ENCODE measurements at places on chromosomes 13 and 19. TPM values are rescaled to one million over a fixed set of nuclear protein-coding genes. Genes with fewer than 3 reads are reported as not detected.

SYT3 gene
- 0.33 TPM for total RNA-seq

RXFP2 gene
- total RNA-seq = not detected

ELSPBP1 gene
- total RNA-seq = not detected

- no peak overlapping the region for H3K4me3 ChIP-seq
- DNase-seq = no peak
- no peaks in the 10 kb centered on the region for H3K27me3 ChIP-seq
- peaks cover 26% of the 10 kb centered on the region for H3K4me1 ChIP-seq
- no peak overlapping the region for H3K27ac ChIP-seq
Observed at GRCh38 chr13:77055158-77055557, 28.2 kb upstream of the FBXL3 start.

- H3K27me3 ChIP-seq = no peaks in the 10 kb centered on the region
- no peaks in the 10 kb centered on the region for H3K36me3 ChIP-seq
- H3K4me1 ChIP-seq = no peaks in the 10 kb centered on the region
- no peak for DNase-seq
- H3K27ac ChIP-seq = no peak overlapping the region
Observed at GRCh38 chr19:3493651-3494050, 6.8 kb downstream of the DOHH start.

GRCh38 chr13:50731400-50731799 lies 112.1 kb downstream of the DLEU7 start:
- H3K4me1 ChIP-seq = no peaks in the 10 kb centered on the region
- H3K27me3 ChIP-seq = no peaks in the 10 kb centered on the region
- no peaks in the 10 kb centered on the region for H3K36me3 ChIP-seq
- no peak for DNase-seq

DNA sequence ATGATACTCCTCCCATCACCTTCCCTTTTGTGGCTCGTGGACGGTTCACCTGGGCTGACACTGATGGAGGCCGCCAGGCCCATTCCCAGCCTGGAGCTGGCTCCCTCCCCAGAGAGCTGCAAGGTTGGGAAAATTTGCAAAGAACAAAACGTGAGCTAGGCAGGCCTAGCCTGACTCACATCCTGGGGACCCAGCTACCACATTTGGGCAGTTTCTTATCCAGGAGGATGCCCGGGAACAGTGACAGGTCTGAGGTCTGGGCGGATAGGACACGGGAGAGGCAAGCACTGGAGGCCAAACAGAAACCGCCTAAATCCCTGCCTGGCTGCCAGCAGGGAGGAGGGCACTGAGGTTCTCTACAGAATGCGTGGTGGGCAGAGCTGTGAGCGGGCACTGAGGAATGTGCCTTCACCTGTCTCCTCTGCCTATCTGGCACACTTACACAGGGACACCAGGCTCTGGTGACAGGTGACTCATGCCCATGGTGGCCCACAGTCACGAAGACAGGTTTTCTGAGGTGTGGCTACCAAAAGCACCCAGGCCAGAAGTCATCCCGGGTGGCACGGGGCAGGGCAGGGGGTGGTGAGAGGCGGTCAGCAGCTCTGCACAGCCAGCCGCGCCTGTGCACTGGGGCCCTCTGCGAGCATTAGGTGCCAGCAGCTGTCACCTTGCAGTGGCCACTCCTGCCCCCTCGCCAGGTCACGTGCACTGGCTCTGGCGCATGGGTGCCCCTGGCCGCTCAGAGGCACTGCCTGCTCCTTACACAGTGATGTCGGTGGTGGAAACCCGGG lies 23.2 kb downstream of the SH3GL1 start:
- no peaks in the 10 kb centered on the region for H3K36me3 ChIP-seq
- DNase-seq = peak; percentile 84
- H3K4me1 ChIP-seq = peaks cover 83% of the 10 kb centered on the region
- H3K27me3 ChIP-seq = no peaks in the 10 kb centered on the region

DNA sequence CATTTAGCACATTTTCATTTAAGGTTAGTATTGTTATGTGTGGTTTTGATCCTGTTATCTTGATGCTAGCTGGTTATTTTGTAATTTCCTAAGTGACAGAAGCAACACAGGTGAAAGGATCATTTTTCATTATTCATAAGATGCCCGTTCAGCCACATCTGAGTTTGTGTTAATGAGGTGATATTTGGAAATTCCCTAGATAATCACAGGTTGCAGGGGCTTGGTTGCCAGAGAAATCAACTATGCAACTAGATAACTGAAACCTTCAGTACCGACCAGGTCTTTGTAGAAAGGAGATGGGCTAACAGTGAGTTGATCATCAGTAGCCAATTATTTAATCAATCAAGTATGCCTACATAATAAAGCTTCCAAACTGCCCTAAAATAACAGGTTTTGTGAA lies 121.3 kb upstream of the UFM1 start:
- DNase-seq = no peak
- no peaks in the 10 kb centered on the region for H3K36me3 ChIP-seq
- H3K4me1 ChIP-seq = no peaks in the 10 kb centered on the region

DNA sequence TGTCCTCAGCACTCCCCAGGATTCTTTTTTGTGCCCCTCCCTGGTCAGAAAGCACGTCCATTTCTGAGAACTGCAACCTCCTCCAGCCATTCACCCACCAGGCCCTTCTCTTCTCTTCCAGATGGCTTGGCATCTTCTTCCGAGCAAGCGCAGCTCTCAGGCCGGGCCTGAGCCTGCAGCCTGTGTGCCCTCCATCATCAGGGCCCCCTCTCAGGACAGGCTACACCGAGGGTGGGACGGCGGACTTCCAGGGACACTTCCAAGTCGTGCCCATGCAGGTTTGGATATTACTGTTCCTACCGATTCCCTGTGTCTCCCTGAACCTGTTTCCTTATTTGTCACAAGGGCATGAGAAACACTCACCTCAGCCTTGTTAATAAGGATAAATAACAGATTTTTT lies 28.4 kb downstream of the SOX1 start:
- H3K4me3 ChIP-seq = no peak overlapping the region
- no peak overlapping the region for H3K27ac ChIP-seq
- DNase-seq = no peak
- H3K4me1 ChIP-seq = no peaks in the 10 kb centered on the region
- H3K36me3 ChIP-seq = no peaks in the 10 kb centered on the region

DNA sequence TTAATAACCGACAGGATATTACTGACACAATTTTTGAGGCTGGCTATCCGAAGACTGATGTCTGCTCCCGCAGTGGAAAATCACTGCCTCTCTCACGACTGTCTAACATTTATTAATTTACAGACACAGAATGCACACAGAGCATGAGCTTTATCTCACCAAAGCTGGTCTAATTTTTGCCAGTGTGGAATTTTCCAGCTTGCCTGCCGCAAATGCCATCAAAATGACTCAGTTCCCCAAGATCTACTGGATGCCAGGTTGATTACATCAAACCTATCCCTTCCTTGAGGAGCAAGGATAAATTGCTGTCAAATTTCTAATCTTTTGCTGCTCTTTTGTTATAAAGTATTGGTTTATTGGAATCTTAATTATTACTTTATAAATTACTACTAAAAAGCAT lies 1775.1 kb upstream of the PCDH20 start:
- DNase-seq = no peak
- no peaks in the 10 kb centered on the region for H3K36me3 ChIP-seq
- H3K4me1 ChIP-seq = no peaks in the 10 kb centered on the region
- H3K27ac ChIP-seq = no peak overlapping the region
- no peak overlapping the region for H3K4me3 ChIP-seq

DNA sequence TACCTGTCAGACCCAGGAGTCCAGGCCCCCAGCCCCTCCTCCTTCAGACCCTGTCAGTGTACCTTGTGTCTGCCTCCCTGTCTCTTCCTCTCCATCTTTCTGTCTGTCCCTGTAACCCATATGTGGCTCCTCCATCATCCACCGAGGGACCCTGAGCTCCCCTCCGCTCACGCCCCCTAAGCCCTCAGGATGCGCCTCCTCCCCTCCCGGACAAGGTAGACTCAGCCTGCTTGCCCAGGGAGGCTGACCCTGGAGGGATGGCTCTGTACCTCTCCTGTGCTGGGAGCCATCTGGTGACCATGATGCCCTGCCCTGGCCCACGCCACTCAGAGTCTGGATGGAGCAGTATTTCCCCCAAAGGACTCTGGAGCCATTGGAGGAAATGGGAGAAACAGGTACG lies 1.0 kb upstream of the CAPN12 start:
- DNase-seq = no peak
- no peaks in the 10 kb centered on the region for H3K36me3 ChIP-seq
- H3K4me3 ChIP-seq = no peak overlapping the region
- no peaks in the 10 kb centered on the region for H3K4me1 ChIP-seq

GRCh38 chr13:96492766-96493165 lies 402.9 kb downstream of the HS6ST3 start:
- DNase-seq = peak; percentile 60
- H3K4me3 ChIP-seq = no peak overlapping the region
- peaks cover 28% of the 10 kb centered on the region for H3K4me1 ChIP-seq
- no peaks in the 10 kb centered on the region for H3K36me3 ChIP-seq
- H3K27me3 ChIP-seq = no peaks in the 10 kb centered on the region
- no peak overlapping the region for H3K27ac ChIP-seq

- no peak overlapping the region for H3K4me3 ChIP-seq
- no peaks in the 10 kb centered on the region for H3K36me3 ChIP-seq
- peaks cover 3% of the 10 kb centered on the region for H3K27me3 ChIP-seq
- DNase-seq = no peak
- no peaks in the 10 kb centered on the region for H3K4me1 ChIP-seq
- no peak overlapping the region for H3K27ac ChIP-seq
Observed at GRCh38 chr19:38425222-38425809, 703 bp downstream of the RASGRP4 start.

DNA sequence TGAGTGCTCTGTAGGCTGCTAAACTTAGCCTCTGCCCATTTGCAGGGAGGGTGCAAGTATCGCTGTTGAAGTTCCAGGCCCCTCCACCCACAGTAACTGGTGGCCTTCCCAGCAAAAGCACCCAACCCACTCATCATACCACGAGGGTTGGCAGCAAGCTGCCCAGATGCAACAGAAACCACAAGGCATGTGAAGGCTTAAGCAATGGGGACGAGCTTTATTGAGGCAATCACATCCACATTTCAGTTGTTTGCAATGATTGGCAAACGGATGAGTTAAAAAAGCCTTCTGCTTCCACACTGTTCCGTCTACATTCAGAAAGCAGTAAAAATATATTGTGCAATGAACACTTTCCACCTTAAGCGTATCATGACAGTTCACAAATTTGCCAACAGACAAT lies 10.3 kb downstream of the GJB6 start:
- no peak for DNase-seq
- H3K27me3 ChIP-seq = no peaks in the 10 kb centered on the region
- no peaks in the 10 kb centered on the region for H3K4me1 ChIP-seq
- H3K36me3 ChIP-seq = no peaks in the 10 kb centered on the region

DNA sequence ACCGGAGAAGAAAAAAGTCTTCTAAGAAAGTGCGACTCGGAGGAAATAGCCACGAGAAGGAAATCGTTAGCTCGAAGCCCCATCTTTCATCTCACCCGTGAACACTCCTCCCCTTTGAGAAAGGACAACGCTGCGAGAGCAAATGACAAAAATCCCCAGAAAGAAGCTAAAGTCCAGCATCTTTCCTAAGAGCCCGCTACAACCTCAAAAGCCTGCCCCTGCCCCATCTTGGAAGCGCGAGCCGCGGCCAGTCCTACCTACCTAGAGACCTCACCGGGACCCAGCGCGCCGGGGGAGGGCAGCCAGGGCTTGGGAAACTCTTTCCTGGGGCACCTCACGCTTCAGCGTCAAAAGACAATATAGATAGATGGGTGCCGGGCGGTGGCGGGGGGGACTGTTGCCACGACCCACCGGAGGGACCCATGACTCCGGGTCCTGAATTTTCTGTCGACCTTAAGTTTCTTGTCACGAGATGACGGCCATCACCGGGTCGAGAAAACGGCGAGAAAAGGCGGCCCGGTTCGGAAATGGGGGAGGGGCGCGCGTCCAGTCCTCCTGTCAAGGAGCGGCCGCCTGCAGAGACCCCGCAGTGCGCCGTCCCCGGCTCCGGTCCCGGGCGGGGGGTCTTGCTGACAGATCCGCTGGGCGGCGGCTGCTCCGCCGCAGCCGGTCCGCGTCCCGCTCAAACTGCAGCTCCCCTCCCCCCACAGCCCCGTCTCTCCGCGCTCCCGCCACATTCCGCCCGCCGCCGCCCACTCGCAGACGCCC lies 65.9 kb downstream of the KCNRG start:
- peaks cover 28% of the 10 kb centered on the region for H3K4me1 ChIP-seq
- no peaks in the 10 kb centered on the region for H3K36me3 ChIP-seq
- H3K27me3 ChIP-seq = peaks cover 5% of the 10 kb centered on the region
- peak overlapping the region; percentile 39 for H3K4me3 ChIP-seq

DNA sequence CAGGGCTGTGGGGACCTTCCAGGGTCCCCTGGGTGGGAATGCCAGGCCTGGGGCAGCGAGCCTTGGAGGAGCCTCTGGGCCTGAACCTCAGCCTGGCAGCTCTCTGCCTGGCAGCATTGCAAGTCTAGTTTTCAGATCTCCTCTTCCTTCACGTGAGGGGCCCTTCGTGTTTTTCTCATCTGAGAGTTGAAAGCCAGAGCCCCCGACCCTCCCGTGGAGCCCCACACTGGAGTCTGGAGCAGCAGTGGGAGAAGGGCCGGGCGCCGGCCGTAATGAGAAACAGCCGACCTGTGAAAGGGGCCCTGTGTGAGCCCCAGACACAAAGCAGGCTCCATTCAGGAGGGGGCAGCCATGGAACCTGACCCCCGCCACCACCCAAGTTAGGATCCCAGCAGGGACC lies 19.3 kb downstream of the TMED1 start:
- H3K4me3 ChIP-seq = no peak overlapping the region
- H3K4me1 ChIP-seq = no peaks in the 10 kb centered on the region
- no peak for DNase-seq
- H3K27me3 ChIP-seq = no peaks in the 10 kb centered on the region
- H3K27ac ChIP-seq = no peak overlapping the region

GRCh38 chr13:83621765-83622421 lies 260.4 kb downstream of the SLITRK1 start:
- no peaks in the 10 kb centered on the region for H3K36me3 ChIP-seq
- DNase-seq = no peak
- no peak overlapping the region for H3K27ac ChIP-seq

- no peaks in the 10 kb centered on the region for H3K27me3 ChIP-seq
- H3K36me3 ChIP-seq = no peaks in the 10 kb centered on the region
- peaks cover 46% of the 10 kb centered on the region for H3K4me1 ChIP-seq
- peak; percentile 84 for DNase-seq
Observed at GRCh38 chr19:45403781-45404556, 900 bp downstream of the PPP1R13L start.

GRCh38 chr19:10237702-10238101 lies 6.6 kb upstream of the S1PR2 start:
- DNase-seq = no peak
- no peak overlapping the region for H3K4me3 ChIP-seq
- no peaks in the 10 kb centered on the region for H3K27me3 ChIP-seq
- no peaks in the 10 kb centered on the region for H3K4me1 ChIP-seq
- H3K27ac ChIP-seq = no peak overlapping the region
